Stimulated activated CD8-positive, alpha-beta memory T cell treated with anti-CD3 and anti-CD28 coated beads, Interleukin-2, amount 100 ng/mL, for 1 hour (primary cell): ENCODE measurements at places on chromosomes 2 and 18.
A peak's percentile ranks its signal among the peaks of the same experiment; 100 is the strongest.

DNA sequence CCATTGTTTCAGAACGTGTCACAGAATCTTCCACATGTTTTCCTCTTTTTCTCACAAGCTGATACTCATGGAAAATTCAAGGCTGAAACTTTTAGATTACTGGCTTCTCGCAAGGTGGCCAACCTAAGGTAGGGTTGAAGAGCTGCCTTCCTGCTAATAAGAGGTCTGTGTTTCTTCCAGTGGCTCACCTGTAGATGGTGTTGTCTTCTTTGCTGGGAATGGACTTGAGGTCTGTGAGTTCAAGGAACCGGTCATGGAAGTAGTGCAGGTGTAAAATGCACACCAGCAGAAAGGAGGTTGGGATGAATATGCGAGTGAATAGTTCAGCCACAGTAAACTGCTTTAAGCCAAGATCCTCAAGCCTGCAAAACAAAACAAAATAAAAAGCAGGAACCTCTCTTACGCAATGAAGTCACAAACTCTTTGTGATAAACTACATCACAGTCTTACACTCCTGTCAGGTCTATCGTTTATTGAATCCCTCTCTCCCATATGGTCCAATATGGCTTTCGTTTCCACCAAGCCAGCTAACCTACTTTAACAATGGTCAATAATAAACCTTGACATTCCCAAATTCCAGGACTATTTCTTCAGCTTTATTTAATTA is 258.9 kb downstream of the NAPG start:
- DNase-seq: no peak

DNA sequence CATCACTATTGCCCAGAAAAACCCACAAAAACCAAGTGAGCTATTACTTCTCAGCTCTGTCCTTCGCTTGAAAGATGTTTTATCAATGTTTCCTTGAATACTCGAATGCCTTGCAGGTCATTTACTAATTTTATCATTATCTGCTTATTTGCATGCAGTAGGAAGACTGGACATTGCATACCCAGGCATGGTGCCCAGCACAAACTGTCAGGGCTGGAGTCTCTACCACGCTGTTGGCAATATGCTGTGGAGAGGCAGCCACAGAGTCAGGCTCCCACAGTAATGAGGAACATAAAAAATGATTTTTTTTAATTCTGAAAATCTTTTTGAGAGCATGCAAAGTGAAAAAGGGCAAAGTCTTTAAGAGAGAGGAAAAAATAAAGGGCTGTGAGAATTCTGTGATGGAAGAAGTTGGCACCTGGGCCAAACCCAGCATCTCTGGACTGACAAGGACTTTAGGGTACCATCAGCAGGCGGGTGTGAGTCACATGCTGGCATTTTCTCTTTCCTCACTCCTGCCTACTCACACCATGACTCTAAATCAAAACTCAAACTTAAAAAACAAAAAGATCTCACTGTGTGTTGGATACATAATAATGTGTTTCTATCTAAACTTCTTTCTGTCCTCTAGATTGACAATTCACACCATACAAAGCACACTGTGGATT is 709.8 kb upstream of the FANCL start:
- DNase-seq: no peak

DNA sequence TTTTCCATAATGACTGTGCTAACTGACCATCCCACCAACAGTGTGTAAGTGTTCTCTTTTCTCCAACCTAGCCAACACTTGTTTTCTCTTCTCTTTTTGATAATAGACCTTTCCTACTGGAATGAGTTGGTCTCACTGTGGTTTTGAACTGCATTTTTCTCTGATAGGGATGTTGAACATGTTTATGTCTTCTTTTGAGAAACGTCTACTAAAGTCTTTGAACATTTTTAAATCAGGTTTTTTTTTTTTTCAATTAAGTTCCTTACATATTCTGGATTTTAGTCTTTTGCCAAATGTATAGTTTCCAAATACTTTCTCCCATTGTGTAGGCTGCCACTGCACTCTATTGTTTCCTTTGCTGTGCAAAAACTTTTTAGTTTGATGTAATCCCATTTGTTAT is 405.5 kb upstream of the FIGN start:
- DNase-seq: no peak

DNA sequence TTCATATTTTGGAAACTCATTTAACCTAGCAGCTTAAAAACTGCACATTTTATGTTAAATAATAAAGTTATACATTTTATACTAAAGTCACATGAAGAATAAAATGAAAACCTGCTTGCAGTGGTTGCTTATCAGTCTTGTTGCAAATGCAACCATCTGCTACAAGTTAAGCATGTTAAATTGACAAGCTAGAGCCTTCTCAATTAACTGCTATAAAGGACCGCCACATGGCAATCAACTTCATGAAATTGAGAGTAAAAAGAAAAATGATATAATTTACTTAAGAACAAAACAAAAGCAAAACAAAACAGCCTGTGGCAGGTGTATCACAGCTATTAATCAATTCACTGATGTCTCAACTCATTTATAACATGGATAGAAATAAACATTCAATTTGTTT is 78.7 kb downstream of the RTTN start:
- DNase-seq: no peak

DNA sequence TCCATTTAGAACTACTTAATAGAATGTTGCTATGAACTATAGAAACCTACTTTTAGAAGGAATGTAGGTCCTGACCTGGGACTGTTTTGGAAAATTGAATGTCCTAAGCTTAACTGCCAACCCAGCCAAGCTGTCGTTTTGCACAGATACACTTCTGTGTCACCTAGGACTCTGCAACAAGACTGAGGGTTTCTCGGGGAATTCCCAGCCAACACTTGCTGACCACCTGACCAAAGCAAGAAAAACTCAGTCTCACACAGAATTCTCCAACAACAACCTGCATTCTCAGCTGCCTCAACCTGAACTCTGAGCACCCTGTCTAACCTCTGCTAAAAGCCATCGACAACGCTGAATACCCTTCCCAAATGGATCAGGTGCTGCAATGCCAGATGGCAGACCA is 128.2 kb downstream of the SS18 start:
- DNase-seq: no peak

GRCh38 chr2:54605836-54606235 is 117.6 kb upstream of the EML6 start:
- no peak for DNase-seq

- no peak for DNase-seq
Observed at GRCh38 chr2:11404376-11405073, 60.1 kb upstream of the ROCK2 start.

DNA sequence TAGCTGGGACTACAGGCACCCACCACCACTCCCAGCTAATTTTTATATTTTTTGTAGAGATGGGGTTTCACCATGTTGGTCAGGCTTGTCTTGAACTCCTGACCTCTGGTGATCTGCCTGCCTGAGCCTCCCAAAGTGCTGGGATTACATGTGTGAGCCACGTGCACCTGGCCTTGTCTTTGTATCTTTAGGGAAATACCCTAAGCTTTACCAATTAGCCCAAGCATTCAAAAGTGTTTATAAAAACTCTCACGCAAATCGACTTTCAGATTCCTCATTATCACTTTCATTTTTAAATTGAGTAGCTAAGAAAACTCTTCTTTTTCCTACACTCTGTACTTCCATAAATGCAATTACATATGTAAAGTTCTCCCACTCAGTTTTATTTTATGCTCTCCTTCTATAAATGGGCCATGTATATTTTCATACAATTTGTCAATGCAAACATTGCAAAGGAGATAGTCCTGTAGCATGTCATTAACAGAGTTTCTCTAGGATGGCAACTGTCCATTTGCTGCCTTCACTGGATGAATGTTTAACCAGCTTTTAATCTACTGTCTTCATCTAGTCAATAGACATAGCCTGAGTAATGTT is 326.2 kb upstream of the LRATD1 start:
- DNase-seq: no peak

DNA sequence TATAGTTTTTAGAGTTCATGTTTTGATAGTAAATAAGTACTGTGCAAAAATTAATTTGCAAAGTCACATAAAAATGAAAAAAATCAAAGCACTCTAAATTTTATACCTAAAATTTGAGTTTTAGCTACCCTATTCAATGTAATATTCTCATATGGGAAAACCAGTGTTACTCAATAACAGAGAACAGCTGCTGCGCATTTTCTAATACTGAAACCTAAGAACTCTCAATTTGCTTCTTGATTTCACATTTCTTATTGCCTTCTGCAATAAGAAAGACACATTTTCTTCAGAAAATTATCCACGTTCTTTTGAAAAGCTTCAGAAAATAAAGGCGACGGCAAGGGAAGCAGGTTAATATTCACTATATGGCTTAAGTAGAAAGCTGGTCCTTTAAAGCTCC is 199.1 kb upstream of the CCDC150 start:
- DNase-seq: no peak

- no peak for DNase-seq
Observed at GRCh38 chr2:183490914-183491313, 366.7 kb downstream of the NUP35 start.

DNA sequence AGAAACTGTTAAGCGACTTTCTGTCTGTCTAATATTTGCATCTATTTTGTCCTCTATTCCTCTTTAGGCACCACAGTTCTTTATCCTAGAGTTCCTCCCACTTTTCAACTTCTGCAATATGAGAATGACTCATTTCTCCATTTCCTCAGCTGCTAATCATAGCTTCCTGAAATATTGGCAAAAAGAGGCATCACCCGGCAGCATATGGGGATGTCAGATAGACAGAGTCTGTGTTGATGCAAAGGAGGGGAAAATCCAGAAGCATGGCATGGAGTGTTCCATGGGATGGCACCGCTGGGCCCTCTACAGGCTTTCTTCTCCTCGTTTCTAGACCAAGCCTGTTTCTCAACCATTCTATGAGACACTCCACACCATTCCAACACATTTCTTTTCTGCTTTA is 93.4 kb downstream of the DOCK10 start:
- DNase-seq: no peak

GRCh38 chr2:207418419-207418818 is 111.3 kb upstream of the CREB1 start:
- DNase-seq: no peak

DNA sequence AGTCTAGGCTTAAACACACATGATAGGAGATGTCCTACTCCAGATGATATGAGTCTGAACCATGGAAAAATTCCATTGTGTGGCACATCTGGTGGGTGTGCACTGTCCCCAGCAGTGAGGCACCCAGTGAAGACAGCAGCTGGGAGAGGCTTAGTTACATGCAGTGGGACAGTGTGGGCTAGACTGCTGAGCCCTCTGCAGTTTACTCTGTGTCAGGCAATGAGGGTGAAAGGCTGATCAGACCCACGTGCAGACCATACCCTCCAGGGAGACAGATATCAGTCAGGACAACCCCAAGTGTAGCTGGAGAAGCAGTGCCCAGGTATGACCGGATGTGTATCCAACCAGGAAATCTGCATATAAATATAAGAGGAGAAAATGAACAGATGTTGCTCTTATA is 13.4 kb downstream of the IL37 start:
- no peak for DNase-seq

DNA sequence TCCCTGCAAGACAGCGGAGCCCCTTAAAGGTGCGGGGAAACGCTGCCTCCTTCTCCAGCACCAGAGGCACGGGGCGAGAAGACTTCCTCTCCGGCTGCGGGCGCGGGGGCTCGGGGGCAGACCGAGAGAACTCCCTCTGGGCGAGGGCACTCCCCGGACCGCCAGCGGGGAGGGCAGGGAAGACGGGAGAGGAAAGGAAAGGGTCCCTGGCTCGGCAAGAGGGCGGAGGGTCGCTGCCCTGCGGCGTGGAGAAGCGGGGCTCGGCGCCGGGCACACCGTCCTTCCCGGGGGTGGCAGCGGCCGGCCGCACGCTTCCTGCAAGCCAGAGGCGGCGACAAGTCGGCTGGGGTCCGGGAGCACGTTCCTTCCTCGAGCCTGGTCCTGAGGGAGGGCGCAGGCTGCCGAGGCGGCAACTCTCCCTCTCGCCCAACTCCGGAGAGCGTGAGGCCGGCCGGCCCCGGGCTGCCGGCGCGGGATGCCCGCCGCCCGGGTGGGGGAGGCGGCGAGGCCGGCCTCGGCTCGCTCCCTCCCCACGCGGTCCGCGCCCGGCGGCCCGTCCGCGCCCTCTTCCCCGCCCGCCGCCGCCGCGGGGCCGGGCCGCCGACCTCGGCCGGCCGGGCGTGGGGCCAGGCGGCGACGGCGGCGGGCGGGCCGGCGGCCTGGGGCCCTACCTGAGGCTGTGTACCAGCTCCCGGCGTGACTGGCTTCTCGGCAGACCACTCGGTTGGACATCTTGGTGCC is 1.1 kb downstream of the MEMO1 start:
- DNase-seq: peak; percentile 8

GRCh38 chr18:36338403-36338933 is 41.0 kb downstream of the FHOD3 start:
- DNase-seq: no peak

DNA sequence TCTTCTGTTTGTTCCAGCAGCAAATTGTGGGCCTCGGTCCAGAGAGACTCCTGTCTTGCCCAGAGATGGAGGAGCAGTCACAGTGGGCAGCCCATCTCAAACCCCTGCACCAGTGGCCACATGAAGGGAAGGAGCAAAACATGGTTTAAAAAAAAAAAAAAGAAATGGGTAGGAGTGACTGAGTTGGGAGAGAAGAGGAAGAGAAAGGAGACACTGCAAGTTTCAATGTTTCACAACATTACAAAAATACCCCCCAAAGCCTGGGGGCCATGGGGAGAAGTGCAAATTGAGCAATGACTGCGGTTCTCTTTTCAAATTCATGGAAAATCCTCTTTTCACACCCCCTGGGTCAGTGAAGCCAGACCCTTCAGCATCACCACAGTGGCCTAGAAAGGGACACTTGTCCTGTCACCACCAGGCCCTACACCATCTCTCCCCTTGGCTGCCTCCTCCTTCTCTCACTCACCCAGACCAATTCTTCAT is 117.1 kb downstream of the ZFP36L2 start:
- DNase-seq: no peak

GRCh38 chr2:231193216-231193615 is 5.2 kb upstream of the ARMC9 start:
- DNase-seq: no peak

- DNase-seq: peak; percentile 66
Observed at GRCh38 chr2:111121828-111122630, 1.3 kb downstream of the BCL2L11 start.

DNA sequence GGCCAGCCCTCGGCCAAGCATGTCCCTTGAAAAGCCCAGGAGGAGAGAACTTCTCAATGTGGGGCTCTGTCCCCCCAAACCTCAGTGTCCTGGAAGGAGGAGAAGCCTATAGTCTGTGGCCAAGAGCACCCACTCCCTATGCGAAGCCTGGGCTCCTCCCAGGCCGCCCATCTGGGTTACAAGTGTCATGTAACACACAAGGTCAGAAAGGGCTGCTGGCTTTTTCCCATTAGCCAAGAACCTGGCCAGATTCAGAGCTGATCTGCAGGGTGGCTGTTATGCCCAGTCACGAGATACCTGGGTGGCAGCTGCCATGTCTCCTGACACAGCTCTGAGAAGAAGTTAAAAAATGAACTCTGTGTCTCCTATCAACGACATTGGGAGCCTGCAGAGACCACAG is 170.7 kb downstream of the TNS1 start:
- no peak for DNase-seq

GRCh38 chr2:199197448-199197847 is 260.3 kb downstream of the SATB2 start:
- DNase-seq: no peak

- DNase-seq: no peak
Observed at GRCh38 chr2:169658877-169659276, 35.3 kb downstream of the CFAP210 start.
